ENCODE measurements at places on chromosomes 2 and 18.
A peak's percentile ranks its signal among the peaks of the same experiment; 100 is the strongest.

- no peak for DNase-seq
Measured at GRCh38 chr18:47775961-47776360, 154.5 kb downstream of the SMAD2 start.

- no peak for DNase-seq
Measured at GRCh38 chr2:201931951-201932350, 101.7 kb upstream of the FZD7 start.

DNA sequence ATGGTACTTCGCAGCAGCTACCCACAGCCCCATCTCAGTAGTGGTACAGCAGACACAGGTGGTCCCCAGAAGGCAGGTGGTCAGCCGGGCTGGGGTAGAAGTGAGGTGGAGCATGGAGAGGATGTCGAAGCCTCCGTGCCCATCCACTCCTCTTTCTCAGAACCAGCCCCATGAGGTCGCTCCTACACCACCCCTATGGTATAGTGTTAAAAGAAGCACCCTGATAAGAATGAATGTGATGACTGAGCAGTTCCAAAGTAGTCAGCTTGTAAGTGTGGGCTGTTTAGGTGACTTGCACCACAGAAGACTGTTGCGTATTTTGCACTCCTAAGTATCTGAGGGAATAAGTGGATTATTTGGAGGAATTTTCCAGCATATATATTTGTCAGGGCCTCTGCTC lies 111.3 kb downstream of the WDSUB1 start:
- DNase-seq = no peak

DNA sequence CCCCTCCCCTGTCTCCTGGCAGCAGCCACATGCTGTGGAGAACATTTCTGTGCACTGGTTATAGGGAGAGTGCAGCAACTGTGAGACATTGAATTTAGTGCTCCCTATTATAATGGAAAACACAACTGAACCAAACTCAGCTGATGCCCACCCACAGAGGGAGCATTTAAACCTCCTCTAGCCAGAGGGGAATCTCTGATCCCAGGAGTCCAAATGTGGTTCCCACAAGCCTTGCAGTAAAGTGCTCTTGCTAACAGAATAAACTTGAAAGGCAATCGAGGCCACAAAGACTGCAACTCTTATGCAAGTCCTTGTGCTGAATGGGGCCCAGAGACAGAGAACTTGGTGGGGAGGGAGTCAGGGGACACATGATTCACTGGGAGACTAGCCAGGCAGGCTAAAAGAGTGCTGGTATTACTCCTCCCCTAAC lies 638.8 kb upstream of the VRK2 start:
- DNase-seq = no peak

- no peak for DNase-seq
Measured at GRCh38 chr2:197502685-197503084, 2.5 kb downstream of the HSPE1 start.

DNA sequence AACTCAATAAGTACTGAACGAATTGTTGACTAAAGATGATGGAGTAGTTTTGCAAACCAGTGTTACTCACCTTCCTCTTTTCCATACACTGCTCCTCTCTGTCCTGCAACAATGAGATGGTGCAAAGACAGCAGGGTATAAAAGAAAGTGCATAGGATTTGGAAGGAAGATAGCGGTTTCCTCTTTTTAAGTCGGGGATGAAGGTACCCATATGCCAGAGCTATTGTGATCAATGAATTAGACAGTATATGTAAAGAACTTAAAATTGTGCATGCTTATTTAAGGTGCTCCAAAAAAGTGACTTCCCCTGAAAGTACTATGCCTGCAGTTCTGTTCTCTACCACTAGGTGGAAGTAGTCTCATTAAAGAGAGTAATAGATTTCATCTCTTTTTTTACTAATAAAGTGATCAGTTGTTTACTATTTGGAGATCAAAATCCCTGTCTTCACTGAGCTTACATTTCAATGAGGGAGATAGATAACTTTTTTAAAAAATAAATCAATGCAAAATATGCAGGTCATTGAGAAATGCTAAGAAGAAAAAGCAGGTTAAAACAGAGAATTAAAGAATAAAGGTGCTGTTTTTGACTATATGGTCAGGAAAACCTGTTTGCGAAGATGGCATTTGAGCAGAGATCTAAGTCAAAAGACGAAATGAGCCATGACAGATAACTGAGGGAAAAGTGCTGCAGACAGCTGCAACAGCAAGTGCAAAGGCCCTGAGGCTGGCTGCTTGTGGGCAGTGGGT lies 339.7 kb upstream of the SLC14A2 start:
- no peak for DNase-seq

- no peak for DNase-seq
Measured at GRCh38 chr2:164205347-164205746, 415.9 kb downstream of the GRB14 start.

DNA sequence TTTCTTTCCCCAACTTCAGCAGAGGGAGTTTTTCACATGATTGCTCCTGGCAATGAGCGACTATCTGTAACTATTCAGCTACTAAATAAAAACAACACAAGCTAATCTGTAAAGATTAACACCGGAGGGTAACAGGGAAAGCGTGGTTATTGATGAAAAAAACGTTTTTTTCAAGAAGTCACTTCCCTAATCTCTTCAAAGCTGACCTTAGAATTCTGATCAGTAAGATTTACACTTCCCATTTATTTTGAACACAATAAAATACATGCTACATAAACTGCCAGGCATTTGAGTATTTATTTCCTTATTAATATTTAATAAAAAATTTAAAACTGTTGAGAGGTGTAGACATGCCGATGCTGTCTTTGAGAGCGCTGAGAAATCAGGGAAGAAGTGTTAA lies 207.4 kb upstream of the HDAC4 start:
- DNase-seq = no peak

GRCh38 chr2:212416086-212416485 lies 122.5 kb downstream of the ERBB4 start:
- DNase-seq = no peak

- no peak for DNase-seq
Measured at GRCh38 chr18:10111944-10112343, 198.1 kb downstream of the VAPA start.

- no peak for DNase-seq
Measured at GRCh38 chr18:55421308-55421614, 166.7 kb downstream of the TCF4 start.

DNA sequence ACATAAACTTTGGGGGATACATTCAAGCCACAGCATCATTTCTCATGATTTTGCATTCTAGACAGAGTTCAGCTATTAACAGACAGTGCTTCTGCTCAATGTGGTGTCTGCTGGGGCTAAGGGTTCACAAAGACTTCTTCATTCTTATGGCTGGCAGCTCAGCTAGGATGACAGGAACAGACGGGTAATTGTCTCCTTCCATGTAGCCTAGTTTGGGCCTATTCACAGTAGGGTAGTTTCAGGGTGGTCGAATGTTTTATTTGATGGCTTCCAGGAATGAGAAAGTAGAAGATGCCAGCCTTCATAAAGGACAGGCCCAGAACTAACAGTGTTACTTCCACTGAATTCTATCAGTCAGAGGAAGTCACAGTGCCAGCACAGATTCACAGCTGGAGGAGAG lies 26.0 kb upstream of the BCL2L11 start:
- no peak for DNase-seq

DNA sequence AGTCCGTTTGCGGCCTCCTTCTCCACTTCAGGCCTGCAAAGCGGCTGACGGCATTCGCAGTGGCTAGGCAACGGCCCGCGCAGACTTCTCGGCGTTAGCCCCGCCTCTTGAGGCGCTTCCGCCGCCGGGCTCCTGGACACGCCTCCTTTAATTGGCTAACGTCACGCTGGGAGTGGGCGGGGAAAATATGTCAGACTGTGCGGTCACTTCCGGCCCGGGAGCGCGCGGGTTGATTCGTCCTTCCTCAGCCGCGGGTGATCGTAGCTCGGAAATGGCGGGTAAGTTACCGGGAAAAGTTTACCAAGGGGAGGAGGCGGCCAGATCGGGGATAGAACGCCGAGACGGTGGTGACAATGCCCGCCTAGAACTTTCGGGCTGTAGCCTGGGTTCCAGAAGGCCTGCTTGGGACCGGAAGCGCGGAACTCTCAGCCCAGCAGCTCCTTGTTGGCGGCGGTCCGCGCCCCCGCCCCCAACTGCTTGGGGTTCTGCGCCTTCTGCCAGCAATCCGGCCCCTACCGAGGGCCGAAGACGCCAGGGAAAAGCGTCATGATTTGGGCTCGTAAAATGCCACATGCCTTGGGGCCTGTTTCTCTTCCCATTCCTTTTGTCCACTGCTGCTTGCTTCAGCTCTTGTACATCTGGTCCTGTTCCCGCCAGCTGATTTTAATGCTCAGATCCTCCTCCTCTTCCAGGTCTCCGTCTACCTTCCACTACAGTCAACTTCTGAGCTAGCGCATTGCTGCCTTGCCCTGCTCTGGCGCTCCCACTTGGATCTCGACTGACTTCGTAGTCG lies at the start of gene HAT1:
Gene HAT1 (plus strand): TSS at position 232 of the 793 bp plus-strand sequence. CDS start 40 bp downstream, at position 272.
- peak; percentile 95 for DNase-seq

DNA sequence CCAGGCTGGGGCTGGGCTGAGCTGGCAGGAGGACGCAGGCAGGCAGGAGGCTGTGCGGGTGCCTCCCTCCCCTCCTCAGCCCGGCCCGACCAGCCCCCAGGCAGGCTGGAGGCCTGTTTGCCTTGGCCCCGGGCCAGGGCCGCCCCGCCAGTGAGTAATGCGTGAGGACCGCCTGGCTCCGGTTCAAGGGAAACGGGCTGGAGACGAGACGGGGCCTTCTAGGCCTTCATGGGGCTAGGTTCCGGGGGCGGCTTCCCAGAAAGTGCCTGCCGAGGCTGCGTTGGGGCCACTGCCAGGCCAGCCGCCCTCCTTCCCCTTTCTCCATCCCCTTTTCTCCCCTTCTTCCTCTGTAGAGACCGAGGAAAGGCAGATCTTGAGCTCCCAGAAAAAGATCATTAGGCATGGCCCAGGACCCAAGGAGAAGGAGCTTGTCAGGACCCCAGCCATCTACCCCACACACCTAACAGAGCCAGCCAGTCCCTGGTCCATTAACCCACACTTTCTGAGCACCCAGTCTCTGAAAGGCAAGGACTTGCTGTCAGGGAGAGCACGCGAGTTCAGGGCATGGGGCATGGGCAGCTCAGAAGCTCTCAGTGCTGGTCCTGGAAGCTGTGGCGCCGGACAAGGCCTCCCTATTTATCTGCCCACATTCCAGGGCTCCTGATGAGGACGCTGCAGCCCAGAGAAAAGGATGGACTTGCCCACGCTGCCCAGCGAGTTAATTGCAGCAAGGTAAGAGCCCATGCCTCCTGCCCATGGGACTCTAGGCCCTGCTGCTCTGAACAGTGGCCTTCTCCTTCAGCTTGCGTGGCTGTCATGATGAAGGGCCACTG lies 48.5 kb downstream of the SMAD7 start:
- DNase-seq = no peak

DNA sequence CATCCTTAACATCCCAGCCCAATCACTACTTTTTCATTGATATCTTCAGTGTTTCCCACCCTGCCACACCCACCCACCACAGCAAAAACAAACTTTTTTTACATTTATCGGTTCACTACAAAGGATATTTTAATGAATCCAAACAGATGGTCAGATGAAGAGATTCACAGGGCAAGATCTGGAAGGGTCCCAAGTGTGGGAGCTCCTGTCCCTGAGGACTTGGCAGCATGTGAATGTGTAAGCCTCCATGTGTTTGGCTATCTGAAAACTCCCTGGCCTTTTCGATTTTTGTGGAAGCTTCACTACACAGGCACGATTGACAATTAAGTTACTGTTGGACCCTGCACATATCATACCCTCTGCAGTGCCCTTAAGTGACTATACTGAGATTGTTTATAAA lies 48.1 kb upstream of the CRIM1 start:
- no peak for DNase-seq

- no peak for DNase-seq
Measured at GRCh38 chr2:227308784-227309183, 16.3 kb upstream of the MFF start.

GRCh38 chr18:8999872-9000271 lies 102.6 kb upstream of the NDUFV2 start:
- no peak for DNase-seq

DNA sequence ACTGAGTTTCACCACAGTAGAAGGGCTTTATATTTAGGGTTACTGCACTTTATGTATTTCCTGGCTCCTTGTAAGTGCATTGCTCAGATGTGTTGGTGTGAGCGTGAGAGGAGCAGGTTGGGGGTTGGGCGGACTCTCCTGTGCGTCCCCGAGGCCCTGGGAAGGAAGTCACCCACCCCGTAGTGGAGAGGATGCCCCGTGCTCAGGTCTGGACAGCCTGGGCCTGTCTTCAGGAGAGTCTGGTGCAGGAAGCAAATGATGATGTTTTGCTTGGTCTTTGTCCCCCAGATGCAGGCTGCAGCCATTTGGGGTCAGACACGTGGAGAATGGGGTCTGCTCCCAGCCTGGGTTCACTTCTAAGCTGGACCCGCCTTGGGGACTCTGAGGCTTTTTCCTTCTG lies 182.8 kb downstream of the LDLRAD4 start:
- no peak for DNase-seq

- DNase-seq = no peak
Measured at GRCh38 chr2:165681841-165682240, 112.2 kb downstream of the GALNT3 start.

- DNase-seq = no peak
Measured at GRCh38 chr2:44707945-44708660, 233.4 kb upstream of the SIX3 start.

- DNase-seq = no peak
Measured at GRCh38 chr2:55926246-55926645, 2.7 kb upstream of the EFEMP1 start.

DNA sequence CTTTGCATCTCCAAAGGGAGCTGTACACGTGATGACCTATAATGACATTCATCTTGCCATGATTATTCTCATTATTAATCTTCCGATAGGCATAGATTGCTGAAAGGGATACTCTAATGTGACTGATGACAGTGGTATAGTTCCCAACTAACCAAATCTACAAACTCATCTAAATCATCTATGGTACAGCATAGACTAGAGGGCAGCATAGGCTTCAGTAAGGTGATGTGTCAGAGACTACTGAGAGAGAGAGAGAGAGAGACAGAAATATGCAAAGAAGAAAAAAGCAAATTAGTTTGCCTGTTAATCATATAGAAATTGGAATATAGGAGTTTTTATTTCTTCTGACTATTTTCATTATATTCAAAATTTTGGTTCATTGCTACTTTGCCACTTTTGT lies 89.3 kb downstream of the CSRNP3 start:
- DNase-seq = no peak
